Right lung (tissue), 10 donors: ENCODE measurements at places on chromosomes 12 and 14. TPM values are rescaled to one million over a fixed set of nuclear protein-coding genes. Genes with fewer than 3 reads are reported as not detected.

GRCh38 chr14:32913725-32914124 lies 25.0 kb upstream of the NPAS3 start:
- DNase-seq: no peak

DNA sequence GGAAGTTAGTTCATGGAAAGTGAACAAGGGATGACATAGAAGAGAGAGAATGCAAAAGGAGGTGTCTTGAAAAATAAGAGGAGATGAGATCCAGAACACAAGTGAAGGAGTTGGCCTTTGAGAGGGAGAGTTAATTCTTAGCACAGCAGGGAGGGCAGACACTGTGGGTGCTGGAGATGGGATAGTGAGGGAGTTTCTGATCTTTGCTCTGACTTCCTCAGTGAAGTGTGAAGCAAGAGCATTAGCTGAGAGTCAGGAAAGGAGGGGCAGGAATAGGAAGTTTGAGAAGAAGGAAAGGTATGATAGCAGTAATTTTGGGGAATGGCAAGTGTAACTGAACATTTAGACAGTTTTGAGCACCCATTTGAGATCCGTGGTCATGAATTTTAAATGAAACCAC lies 75.8 kb upstream of the COCH start:
- DNase-seq: no peak

- no peak for DNase-seq
Observed at GRCh38 chr14:23079716-23080115, 15.2 kb downstream of the ACIN1 start.

DNA sequence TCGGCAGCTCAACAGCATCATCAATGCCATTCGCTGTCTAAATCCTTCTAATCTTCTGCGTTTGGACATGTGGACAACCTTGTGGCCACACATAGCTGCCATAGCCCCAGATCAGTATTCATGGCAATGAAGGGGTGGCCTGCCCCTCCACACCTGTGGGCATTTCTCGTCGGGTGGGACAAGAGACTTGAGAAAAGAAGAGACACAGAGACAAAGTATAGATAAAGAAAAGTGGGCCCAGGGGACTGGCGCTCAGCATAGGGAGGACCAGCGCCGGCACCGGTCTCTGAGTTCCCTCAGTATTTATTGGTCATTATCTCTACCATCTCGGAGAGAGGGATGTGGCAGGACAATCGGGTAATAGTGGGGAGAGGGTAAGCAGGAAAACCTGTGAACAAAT lies 42.3 kb downstream of the MAGOHB start:
- no peak for DNase-seq

DNA sequence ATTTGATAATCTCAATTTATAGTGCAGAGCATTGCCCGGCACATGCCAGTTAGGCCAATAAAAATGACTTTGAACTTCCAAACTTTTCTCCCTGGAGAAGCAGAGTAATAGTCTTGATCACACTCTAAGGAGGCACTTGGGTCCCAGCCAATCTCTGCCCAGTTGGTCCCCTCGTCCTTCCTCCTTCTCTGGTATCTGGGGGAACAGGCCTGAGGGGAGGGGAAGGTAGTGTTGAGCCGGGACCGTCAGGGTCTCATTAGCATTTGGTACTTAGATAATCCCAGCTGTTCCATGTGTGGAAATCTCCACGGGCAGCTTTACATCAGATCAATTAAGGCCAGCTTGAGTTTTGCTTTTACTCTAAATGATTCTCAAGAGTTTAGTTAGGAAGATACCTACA lies 70.1 kb downstream of the ZNF641 start:
- DNase-seq: no peak

GRCh38 chr12:46369474-46370379 lies 2.8 kb downstream of the SLC38A2 start:
- no peak for DNase-seq

DNA sequence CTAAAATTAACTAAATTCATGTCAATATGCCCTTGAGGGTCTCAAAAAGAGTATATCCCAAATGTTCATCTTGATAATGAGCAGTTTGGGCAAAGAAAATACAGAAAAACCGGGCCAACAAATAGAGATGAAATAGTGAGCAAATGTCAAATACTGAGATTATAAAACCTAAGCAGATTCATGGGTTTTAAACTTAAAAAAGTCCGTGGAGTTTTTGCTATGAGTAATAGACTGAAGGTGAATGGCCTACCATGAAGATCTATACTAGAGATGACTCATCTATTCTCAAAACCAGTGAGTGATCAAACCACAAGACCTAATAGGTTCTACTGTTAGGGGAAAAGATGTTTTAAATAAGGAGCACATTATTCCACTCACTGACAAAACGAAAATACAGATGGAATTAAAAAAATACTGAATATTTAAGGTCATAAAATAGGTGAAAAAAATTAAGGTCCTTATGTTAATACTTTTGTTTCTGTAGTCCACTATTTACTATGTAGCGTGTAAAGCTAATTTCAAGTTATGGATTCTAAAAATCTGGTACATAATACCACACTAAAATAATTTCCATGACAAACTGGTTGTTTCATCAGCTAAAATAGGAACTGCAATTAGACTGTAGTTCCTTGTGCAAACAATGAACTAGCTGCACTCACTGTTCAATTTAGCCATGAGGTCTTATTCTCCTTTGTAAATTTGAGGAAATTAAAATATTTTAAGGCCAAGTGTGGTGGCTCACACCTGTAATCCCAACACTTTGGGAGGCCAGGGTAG lies 5.0 kb downstream of the HNRNPC start:
- DNase-seq: no peak

DNA sequence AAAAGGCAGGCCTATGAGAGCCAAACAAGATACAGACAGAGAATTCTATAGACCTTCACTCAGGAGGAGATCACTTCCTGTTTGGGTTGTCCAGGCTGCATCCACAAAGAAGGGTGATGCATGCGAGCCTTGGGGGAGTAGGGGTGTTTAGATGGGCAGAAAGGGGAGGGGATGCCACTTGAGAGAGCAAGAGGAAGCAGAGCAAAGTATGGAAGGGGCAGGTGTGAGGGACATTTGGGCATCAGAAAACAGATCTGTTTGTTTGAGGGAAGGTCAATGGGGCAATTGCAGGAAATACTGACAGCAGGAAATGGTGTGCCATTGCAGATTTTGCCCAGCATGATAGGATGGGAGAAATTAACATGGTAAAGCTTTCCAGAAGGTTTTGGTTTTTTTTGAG lies 146.4 kb upstream of the FOXN3 start:
- no peak for DNase-seq

- DNase-seq: no peak
Observed at GRCh38 chr14:93716746-93717667, 71.3 kb downstream of the PRIMA1 start.

Gene PELI2
- 10.7 TPM for polyA plus RNA-seq

Gene NYNRIN
- polyA plus RNA-seq: 88.7 TPM

GRCh38 chr12:41706376-41706775 lies 438.3 kb downstream of the GXYLT1 start:
- DNase-seq: no peak

Gene GALNT9
- 4.2 TPM for polyA plus RNA-seq

Gene AICDA
- not detected for polyA plus RNA-seq

GRCh38 chr12:63098851-63099250 lies 52.1 kb downstream of the AVPR1A start:
- DNase-seq: no peak

Gene GRIP1
- polyA plus RNA-seq: 7.2 TPM

GRCh38 chr12:31230004-31230403 lies 95.9 kb downstream of the SINHCAF start:
- DNase-seq: no peak

DNA sequence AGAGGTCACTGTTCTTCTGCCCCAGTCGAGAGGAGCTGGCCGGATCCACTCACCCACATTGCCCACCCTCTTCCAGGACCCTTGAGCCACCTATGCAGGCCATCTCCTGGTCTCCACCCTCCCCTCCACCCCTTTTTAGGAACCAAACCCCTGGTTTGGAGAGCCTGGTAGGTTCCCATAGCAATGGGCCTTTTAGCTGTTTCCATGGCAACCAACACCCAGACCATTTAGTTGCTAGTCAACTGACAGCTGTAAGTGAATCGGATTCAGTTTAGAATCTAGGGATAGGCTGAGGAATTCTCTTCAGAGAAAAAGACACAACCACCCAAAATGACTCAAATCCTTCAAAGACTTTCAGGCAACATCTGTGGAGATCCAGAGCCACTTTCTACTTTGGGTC lies 16.5 kb downstream of the NPC2 start:
- no peak for DNase-seq

Gene DNAI7
- polyA plus RNA-seq: 4.1 TPM

Gene DPF3
- 1.8 TPM for polyA plus RNA-seq

DNA sequence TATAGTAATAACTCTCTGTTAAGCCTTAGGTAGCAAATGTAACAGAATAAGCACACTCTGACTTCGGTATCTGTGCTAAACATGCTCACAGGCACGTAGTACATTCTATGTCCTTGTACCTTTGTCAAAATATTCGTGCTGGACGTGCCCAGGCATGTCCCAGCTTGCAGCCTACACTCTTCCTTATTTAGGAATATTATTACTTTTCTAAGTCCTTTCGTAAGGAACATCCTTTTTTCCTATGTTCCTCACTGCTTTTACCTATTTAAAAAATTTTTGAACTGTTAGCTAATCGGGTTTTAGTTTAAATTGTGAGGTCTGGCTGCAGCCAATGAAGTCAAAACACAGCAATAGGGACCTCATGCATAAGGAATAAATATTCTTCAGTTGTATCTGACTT lies 24.1 kb upstream of the UBC start:
- peak; percentile 35 for DNase-seq

Gene BCAT1
- polyA plus RNA-seq: 36.2 TPM

DNA sequence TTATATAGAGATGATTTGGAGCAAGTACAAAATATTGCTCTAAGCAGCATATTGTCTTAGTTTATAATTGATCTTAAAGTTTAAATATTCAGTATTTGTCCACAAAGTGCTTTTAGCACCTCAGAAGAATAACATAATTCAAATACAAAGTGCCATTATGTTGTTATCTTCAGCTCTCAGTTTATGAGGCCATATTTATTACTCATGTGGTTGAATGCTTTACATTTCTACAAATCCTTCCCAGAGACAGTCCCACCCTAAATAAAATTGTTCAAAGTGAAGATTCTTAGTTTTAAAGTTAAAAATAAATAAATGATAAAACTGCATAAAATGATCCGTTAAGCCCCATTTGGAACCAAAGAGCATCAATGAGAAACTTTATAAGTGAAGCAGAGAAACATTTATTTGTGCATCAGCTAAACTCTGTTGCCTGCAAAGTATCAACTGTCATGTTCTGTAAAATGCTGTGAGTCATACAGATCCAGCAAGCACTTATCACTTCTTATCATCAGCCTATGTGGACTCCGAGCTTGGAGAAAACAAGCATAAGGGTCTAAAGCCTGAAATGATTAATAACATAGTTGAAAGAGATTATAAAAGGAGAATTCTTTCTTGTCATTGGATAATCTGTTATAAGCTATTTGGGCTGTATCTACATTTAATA lies 218.9 kb downstream of the ADAMTS20 start:
- DNase-seq: no peak

DNA sequence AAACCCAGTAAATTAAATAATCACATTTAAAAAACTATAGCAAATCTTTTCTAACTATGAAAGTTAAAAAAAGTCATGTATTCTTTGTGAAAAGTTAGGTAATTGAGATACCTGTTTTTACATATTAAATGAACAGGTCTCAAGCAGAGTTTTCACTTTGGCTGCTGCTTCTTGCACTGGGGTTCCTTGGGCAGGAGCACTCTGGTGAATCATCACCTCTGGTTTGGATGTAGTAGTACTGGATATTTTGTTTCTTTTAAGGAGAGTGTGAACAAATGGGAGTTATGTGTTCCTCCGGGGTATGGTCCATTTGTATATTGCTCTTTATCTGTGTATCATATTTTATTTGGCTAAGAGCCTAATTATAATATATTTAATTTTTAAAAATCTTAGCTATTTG lies 82.7 kb downstream of the FUT8 start:
- DNase-seq: no peak

GRCh38 chr14:77143071-77143470 lies 1.5 kb upstream of the ZDHHC22 start:
- DNase-seq: no peak

GRCh38 chr14:101683365-101683764 lies 78.1 kb upstream of the PPP2R5C start:
- DNase-seq: no peak

DNA sequence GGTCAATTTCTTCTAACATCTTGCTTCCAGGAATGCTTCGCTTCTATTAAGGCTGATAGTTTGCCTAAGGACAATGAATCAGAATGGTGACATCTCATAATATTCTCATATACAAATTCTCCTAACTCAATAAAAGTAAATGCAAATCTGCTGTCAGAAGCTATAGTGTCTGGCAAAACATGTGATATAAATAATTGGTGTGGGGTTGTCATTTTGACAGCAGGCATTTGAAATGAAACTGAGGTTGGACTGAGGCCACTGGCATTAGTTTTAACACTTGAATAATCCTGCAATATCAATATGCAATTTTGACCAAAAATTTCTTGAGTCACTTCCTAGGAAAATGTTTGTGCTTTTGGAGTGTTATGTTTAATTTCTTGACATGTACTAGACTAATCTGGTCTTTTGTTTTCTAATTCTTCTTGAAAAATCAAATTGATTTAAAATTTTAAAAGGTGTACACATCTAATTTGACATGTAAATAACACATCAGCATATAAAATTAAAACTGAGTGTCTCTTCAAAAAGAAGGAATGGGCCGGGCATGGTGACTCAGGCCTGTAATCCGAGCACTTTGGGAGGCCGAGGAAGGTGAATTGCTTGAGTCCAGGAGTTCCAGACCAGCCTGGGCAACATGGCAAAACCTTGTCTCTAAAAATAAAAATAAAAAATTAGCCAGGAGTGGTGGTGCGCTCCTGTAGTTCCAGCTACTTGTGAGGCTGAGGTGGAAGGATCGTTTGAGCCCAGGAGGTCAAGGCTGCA lies 92.3 kb upstream of the BTG1 start:
- no peak for DNase-seq

- no peak for DNase-seq
Observed at GRCh38 chr12:3704512-3705353, 48.2 kb downstream of the CRACR2A start.

- no peak for DNase-seq
Observed at GRCh38 chr12:23770202-23770938, 179.1 kb downstream of the SOX5 start.

Gene PIP4K2C
- polyA plus RNA-seq: 18.1 TPM

Gene GZMB
- polyA plus RNA-seq: 0.98 TPM

Gene EML5
- 1.3 TPM for polyA plus RNA-seq

GRCh38 chr12:74890237-74890599 lies 319.4 kb downstream of the KCNC2 start:
- no peak for DNase-seq

DNA sequence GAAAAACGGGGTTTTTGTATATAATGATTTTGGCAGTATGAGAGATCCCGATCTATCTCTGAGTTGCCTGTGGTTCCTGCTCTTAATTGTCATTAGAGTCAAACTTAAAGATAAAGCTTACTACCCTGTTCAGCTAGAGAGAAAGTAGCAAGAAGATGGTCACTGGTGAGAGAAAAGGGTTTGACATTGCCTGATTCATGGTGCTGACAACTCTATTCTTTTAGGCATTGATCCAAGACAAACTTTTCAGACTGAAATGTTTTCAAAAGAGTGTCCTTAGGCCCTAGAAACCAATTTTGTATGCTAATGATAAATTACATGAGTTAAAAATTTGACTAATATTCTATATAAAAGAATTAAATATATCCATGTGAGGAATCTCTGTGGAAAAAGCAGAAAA lies 35.1 kb downstream of the PELI2 start:
- DNase-seq: no peak
